Sciatic nerve (tissue), 2 donors: ENCODE measurements at places on chromosomes 11 and 22. TPM values are rescaled to one million over a fixed set of nuclear protein-coding genes. Genes with fewer than 3 reads are reported as not detected.
A peak's percentile ranks its signal among the peaks of the same experiment; 100 is the strongest.

DNA sequence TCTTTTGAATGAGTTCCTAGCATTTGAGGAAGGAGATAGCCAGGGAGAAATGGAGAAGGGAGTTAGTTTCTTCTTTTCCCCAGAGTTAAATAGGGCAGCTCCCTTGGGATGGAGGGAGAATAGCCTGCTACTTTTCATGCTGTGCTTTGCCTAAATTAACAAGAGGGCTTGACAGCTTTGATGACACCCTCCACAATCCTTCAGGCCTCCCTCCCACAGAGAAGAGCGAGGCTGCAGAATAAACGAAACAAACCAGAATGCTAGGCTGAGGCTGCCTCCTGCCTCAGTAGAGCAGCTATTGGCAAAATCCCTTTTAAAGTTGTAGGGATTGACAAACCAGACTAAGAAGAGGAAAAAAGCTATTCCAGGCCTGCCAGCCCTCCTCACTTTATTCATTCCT lies 94.6 kb downstream of the C11orf58 start:
- no peak for DNase-seq

- DNase-seq: no peak
These were observed 29.1 kb downstream of the LIMK2 start for GRCh38 chr22:31241200-31241599.

The CDK2AP2 gene
- 73.6 TPM for total RNA-seq

DNA sequence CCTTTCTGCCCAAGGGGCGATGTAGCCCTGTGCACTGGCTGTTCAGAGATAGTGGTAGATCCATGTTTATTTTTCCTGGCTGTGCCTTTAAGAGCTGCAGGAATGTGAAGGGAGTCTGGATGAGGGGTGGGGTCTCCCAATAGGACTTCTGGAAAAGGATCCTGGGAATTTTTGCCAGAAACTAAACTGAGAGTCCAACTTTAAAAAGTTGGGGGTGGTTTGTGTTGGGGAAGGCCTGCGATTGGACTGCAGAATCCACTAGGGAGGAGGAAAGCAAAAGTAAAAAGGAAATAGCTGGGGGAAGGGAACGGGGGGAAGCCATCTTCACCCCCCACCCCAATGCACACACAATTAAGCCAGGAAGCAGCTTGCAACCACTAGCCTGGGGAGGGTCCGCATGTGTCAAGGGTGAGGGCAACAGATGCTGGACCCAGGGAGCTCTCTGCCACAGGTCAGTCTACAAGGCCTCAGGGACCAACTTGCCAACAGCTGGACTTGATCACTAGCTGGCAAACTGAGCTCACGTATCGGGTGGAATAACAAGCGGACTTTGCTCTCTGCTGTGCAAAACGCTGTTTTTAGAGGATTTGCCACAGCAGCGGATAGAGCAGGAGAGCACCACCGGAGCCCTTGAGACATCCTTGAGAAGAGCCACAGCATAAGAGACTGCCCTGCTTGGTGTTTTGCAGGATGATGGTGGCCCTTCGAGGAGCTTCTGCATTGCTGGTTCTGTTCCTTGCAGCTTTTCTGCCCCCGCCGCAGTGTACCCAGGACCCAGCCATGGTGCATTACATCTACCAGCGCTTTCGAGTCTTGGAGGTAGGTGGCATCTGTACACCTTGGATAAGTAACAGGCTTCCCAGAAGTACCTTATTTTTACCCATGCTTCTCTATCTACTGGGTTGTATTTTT lies at the start of gene OLFML1:
OLFML1 (plus strand) TSS at position 321 of the 912 bp plus-strand sequence; CDS start at position 691, 370 bp downstream.
- no peak for DNase-seq

GRCh38 chr22:19970479-19971275 lies 29.1 kb upstream of the TXNRD2 start:
- DNase-seq: peak; percentile 83

The BLID gene
- total RNA-seq: 9.3 TPM

The LRRC74B gene
- not detected for total RNA-seq

GRCh38 chr11:115892016-115892415 lies 387.8 kb upstream of the CADM1 start:
- DNase-seq: no peak

GRCh38 chr11:10584071-10584501 lies 15.6 kb upstream of the LYVE1 start:
- no peak for DNase-seq

GRCh38 chr11:64156235-64157011 lies 9.5 kb downstream of the MACROD1 start:
- no peak for DNase-seq
